GOT3 (cell line): ENCODE measurements at places on chromosomes 3 and 15.

GRCh38 chr3:9013782-9014563 is 50.7 kb upstream of the RAD18 start:
- DNase-seq = no peak

- DNase-seq = no peak
Measured at GRCh38 chr3:132669256-132669777, 9.2 kb downstream of the UBA5 start.

DNA sequence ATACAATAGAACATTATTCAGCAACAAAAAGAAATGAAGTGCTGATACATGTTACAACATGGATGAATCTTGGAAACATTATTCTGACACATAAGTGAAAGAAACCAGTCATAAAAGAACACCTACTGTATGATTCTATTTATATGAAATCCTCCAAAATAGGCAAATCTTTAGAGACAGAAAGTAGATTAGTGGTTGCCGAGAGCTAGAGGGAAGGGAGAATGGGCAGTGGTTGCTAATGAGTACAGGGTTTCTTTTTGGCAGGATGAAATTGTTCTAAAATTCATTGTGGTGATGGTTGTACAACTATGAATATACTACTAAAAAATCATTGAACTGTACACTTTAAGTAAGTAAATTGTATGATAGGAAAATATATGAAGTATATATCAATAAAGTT is 6.3 kb upstream of the LRRC58 start:
- no peak for DNase-seq

DNA sequence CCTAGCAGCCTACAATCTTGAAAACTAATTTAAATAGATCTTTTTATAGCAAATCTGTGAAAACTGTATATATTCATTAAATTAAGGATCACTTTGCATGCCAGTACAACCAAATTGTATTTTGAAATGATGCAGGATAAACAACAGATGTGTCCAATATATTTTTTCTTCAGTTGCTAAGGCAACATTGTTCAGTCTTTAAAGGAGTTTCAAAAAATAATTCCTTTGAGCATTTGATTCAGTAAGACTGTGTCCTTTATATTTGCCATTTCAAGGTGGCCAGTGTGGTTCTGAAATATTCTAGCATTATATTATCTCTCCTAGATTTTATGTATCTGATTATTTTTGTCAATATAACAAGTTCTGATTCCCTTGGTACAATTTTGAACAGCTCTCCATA is 254.7 kb downstream of the PLOD2 start:
- no peak for DNase-seq

DNA sequence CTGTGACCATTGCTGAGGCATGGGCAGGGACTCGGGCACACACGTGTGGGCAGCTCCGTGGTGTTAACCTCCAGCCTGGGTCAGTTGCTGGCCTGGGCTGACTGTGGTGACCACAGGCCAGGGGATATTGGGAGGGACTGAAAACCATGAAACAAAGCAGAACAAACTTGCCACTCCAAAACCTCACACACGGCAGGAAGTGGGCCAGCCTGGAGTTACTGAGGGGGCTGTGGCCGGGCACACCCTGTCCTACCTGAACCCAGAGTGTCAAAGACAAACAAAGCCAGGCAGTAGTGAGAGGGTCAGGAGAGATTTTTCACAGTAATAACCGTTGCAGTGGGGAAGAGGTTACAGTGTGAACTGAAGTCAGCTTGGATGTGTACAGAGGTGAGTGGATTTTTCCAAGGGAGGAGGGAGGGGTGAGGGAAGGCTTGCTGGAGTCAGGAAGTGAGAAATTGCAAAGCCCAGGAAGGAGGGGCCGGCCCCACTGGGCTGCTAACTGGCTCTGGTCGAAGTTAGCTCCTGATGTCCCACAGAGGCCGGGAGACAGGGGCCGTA is 40.0 kb upstream of the ATP10A start:
- DNase-seq = no peak

GRCh38 chr3:123499322-123499721 is 50.4 kb upstream of the ADCY5 start:
- no peak for DNase-seq

DNA sequence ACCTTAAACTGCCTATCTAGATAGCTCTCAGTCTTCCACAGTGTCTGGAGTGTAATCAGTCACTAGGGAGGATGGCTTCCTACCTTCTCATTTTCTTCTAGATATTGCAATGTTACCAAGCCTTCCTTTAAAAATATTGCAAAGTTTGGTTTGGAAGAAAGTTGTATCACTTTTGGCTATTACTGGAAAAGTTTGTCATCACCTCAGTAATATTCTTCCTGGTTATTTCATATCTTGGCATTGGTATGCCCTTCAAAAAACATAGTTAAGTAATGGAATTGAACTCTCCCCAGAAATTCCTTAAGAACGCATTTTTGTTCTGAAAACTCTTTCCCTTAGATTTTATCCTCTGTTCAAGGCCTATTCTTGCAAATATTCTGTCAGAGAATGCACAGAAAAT is 179.3 kb upstream of the MME start:
- no peak for DNase-seq

- no peak for DNase-seq
Measured at GRCh38 chr15:62559381-62559733, 394.3 kb upstream of the C2CD4B start.

- no peak for DNase-seq
Measured at GRCh38 chr3:44048196-44048924, 193.3 kb upstream of the TOPAZ1 start.

DNA sequence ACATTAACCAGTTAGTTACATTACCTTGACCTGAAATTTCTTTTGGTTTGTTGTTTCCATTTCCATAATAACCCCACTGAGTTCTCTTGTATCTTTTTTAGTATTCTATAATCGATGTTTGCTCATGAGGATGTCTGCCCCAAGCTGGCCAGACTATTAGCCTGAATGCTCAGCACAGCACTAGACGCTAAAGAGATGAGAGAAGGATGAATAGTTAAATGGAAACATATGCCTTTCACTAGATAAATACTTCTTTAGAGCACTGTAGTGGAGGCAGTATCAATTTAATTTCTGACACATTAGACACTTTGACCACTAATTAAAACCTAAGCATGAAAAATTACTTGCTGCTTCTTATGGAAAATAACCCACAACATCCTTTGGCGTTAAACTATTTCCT is 654.9 kb upstream of the KCNMB2 start:
- no peak for DNase-seq

DNA sequence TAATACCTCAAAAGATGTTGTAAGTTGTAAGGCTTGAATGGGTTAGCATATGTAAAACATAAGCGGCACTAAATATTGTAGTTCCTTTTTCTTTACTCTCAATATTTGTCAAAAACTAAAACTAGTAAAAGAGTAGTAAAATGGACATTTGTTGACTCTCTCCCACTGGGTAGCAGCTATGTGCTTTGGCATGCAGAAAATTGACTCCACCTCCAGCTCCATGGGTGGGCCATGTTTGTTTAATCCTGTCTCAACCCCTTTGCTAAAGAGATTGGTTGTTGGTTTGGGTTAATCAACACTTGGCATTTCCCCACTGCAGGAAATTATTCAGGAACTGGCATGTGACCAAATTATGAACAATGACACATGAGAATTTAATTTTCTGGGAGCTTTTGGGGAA is 114.8 kb downstream of the EOMES start:
- no peak for DNase-seq

DNA sequence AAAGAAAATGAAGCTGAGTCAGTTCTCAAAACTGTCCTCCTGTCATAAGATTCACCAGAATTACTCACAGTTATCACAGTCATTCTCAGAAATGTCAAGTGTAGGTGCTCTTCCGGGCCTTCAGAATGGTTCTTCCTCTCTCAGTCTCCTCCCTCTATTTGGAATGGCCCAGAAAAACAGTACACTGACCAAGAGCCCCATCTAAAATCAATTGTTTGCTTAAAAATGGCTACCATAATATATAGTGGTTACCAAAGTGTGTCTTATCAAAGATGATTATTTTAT is 99.8 kb downstream of the MECOM start:
- no peak for DNase-seq

DNA sequence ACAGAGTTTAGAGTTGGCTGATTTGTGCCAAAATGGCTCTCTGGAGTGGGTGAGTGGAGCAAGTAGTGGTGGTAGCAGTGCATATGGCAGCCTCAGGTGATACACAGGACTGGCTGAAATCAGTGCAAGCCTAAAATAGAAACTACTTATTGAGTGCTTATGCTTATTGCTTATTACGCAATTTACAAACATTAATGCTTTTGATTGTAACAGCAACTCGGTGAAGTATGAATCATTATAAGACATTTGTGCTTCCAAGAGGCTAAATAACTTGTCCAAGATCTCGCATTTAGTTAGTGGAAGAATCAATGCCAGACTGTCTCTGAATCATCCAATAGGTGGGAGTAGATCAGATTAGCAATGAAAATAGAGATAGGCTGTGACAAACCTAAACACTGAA is 353.8 kb downstream of the NAALADL2 start:
- DNase-seq = no peak

DNA sequence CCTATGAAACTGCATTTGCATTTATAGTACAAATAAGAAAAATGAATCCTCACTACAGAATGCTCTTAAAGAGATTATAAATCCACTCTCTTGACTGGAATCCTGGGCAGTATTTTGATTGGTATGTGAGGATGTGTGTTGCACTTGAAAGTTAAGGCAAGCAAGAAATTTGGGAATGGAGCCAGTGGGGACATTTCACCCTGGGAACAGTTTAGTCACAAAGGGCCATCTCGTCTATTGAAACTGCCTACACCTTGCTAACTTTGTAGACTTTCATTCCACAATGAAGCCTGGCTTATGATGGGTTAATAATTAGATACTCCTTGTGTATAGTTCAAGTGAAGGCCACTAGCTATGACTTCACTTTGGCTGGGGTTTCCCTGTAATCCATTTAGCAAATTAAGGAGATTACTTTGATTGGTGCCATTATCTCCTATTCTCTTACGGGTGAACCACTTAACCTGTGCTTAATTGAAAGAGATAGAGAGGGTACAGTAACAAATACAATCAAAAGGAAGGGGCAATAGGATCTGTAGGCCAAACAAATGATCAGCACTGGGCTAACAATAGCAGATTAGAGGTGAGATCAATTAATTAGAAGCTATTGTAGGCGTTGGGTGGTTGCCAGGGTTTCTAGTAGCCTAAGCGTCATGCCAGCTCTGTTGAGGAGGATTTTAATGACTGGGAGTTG is 146.9 kb upstream of the RARB start:
- DNase-seq = no peak

GRCh38 chr3:43024181-43024885 is 45.2 kb downstream of the GASK1A start:
- DNase-seq = no peak

DNA sequence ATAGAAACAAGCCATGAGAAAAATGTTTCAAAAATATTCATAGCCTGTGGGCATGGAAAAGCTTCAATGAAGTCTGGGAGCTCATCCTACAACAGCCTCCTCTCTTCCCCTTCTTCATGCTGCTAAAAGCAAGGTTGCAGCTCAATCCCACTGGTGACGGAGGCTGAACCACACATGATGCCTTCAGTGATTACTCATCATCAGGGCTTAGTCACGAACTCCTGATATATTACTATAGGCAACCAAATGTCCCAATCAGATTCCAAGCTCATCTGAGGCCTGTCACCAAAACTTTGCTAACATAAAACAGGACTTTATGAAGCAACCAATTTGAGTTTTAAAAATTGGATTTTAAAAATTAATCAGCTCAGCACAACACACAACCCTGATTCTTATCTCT is 24.0 kb upstream of the SLC24A5 start:
- no peak for DNase-seq
